ENCODE measurements at places on chromosomes 7 and 10.

DNA sequence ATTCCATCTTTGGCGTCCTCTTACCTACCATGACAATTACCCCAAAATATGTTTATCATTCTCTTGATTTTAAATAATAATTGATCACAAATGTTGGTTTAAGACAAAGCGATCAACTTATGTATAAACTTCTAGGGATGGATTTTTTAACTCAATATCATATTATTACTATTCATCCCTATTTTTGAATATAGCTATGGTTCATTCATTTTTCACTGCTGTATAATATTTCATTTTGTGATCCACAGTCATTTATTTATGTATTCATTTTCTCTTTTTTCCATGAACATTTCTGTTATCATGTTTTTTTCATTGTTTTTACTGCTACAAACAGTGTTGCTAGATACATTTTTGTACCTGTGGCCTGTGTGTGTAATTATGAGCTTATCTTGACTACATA, 61.3 kb upstream of the MET start:
- DNase-seq, result no peak

DNA sequence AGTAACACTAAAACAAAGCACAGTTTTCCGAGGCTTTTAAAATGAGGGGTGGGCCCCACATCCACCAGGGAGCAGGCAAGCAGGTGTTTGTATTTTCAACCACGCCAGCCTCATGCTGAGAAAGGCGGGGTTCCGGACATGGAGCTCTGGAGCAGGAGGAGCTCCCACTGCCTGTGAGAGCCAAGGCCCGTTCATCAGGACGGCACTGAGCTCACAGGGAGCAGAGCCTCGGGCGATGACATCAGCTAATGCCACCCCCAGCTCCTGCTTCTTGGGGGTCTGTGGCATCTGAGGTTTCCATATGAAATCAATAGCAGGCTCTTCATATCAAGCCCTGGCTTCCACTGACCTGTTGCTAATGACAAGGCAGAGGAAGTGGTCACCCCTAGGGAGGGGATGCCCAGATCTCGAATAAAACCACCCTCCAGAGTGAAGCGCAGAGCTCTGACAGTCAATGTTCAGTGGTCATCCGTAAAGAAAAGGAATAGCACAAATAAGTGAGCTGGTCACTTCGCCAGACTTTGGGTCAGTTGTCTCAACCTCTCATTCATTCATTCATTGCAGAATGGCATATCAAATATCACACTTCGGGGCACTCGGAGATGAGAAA, 89.1 kb downstream of the TNS3 start:
- DNase-seq, result no peak

DNA sequence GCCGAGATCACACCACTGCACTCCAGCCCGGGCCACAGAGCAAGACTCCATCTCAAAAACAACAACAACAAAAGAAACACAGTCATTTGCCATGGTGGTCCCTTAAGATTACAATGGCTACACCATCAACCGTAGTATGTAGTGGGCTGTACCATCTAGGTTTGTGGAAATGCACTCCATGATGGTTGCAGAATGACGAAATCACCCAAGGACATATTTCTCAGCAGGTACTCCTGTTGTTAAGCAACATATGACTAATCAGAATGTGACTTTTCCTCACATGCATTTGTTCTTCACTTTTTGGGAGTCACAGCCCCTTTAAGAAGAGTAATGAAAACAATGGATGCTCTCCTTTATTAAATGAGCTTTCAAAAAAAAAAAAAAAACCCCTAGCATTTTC, 11.0 kb downstream of the SVIL start:
- DNase-seq, result no peak

GRCh38 chr10:4653160-4653559, 172.8 kb upstream of the AKR1E2 start:
- no peak for DNase-seq

DNA sequence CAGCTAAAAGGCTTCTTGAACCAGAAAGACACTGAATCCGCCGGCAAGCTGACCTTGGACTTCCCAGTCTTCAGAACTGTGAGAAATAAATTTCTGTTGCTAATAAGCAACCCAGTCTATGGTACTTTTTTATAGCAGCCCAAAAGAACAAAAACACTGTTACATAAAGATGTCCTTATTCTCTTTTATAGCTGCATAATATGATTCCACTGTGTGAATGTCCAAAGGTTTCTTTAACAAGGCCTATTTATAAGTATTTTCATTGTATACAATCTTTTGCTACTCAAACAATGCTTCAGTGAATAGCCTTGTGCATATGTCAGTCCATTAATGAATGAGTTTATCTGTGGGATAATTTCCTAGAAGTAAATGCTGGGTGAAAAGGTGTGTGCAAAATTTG, 190.8 kb upstream of the INHBA start:
- DNase-seq, result no peak

DNA sequence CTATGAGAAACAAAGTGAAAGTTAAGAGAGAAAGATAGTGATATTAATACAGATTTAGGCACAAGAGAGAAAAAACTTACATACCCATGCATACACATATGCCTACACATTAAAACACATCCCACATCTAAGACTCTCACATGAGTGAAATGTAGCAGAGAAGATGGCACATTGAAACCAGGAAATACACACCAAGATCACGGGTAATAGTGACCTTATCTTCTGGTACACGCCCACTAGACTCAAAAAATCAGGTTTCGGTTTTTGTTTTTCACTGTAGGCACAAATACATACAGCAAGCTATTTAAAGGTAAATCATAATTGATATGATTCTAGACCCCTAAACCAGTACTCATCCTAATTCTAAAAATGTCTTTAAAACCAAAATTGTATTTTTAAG, 225.2 kb upstream of the TAC1 start:
- DNase-seq, result no peak

GRCh38 chr7:44995555-44996493, 4.2 kb upstream of the CCM2 start:
- DNase-seq, result no peak

GRCh38 chr10:70937661-70938060, 49.3 kb upstream of the PCBD1 start:
- no peak for DNase-seq

- DNase-seq, result no peak
These were observed 2.3 kb downstream of the ZNF282 start for GRCh38 chr7:149197675-149198074.

- no peak for DNase-seq
These were observed 354.8 kb upstream of the SEMA3A start for GRCh38 chr7:84549409-84549808.

DNA sequence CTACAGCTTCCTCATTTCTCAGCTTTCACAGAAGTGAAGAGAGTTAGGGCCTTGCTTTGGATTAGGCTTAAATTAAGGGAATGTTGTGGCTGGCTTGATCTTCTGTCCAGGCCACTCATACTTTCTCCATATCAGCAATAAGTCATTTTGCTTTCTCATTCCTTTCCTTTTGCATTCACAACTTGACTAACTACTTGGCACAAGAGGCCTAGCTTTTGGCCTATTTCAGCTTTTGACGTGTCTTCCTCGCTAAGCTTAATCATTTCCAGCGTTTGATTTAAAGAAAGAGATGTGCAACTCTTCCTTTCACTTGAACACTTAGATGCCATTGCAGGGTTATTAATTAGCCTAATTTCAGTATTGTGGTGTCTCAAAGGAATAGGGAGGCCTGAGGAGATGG, 712.0 kb downstream of the INHBA start:
- DNase-seq, result no peak

- no peak for DNase-seq
These were observed 113.4 kb upstream of the SVIL start for GRCh38 chr10:29748109-29748650.

DNA sequence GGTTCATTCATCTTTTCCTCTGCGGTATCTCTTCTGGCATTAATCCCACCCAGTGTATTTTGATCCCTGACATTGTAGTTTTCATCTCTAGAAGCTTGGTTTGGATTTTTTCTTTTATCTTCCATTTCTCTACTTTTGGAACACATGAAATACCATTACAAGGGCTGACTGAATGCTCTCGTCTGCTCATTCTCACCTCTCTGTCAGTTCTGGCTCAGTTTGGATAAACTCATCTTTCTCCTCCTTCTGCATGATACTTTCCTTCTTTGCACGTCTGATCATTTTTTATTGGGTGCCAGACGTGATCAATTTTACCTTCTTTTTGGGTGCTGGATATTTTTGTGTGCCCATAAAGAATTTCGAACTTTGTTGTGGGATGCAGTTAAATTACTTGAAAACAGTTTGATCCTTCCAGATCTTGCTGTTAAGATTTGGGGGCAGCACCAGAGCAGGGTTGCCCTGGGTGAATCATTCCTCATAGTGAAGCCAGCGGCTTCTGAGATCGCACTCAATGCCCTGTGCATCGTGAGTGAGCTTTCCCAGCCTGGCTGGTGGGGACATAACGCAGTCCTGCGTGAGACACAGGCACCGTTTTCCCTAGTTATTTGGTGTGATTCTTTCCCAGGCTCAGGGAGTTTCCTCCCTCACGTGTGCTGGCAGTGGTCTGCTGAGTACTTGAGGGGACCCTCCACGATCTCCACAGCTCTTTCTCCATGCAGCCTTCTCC, 53.8 kb downstream of the LHPP start:
- DNase-seq, result no peak

DNA sequence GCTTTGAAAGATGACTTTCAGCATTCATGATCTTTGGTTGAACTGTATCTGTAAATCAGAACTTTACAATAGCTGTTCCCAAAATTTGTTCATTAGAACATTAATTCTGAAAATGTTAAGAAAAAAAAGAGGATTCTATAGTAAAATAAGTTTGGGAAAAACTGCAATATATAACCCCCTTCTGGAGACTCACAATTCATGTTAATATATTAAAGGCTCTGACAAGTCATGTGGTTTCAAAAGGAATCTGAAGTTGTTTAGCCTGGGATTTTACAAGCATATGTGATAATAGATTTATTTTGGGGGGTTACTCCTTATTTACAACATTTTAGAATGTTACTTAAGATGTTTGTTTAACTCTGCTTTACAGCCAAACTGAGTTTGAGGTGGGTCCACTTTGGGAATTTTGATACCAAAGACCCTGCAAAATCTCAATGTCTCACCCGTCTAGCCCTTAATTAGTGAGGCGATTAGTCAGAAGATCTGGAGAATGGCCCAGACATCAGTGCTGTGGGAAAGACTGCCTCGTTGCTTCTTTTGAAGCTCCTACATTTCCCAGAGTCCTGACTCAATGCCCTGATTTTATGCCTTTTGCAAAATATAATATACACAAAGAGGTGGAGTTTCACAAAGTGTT, 40.0 kb downstream of the CDK1 start:
- no peak for DNase-seq

- DNase-seq, result no peak
These were observed 24.6 kb downstream of the ARHGAP22 start for GRCh38 chr10:48580236-48580635.

- no peak for DNase-seq
These were observed 313.1 kb upstream of the RNF32 start for GRCh38 chr7:156327474-156327873.

DNA sequence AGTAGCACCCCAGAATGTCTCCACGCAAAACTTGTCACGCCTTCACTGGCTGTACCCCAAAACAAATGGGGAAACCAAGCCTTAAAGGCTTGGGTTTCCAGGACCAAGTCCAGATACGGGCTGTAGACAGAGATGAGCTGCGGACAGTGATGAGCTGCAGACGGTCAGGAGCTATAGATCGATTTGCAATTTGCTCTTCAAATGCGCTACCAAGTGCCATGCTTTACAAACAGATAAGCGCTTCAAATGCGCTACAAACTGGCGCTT, 658 bp upstream of the SGCE start:
- no peak for DNase-seq

DNA sequence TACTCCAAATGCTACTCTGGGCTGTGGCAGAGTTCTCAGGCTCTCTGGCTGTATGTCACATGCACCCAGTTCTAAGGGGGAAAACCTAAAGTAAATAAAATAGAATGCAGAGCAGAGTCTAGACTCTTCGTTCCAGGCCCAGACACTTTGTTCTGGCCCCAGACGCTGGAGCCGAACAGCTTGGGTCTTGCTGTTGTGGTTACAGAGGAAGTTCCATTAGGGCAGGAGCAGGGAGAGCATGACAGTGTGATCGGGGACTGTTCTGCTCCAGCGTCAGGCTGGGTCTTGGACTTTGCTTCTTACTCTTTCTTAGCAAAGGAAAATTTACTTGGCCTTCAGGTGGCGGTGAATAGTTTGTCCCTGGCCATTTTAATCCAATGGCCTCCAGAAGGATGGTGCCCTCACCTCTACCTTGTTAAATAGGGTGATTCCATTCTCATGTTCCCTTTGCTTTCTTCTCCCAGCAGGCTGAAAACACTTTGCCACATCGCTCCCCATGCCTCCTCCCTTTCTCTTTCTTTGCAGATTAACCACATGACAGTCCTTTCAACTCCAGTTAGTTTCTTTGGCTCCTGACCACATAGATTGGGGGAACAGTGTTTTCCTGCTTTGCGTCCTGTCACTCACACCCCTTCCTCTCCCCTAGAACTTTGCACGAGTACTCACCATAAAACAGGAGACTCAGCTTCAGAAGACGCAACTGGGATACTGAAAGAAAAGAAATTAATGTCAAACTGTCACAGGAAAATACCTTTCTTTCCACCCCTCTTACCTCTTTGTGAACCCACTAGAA, 730.8 kb downstream of the SUGCT start:
- DNase-seq, result no peak

DNA sequence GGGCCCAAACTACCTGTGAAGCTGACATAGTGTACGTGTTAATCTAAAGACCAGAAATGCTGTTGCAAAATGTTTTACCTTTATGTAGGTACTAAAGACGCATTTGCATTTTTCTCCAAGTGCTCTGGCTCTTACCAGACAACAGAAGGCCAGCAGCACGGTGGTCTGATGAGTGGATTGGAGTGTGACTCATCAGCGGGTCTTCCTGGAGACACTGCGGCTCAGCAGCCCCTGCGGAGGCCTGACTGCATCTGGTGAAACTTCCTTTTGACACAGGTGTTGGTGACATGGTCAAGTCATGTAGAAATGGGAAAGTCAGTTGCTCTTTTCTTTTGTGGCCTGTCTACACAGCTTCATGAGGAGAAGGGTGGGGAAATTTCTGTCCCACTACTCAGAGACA, 723.6 kb downstream of the INHBA start:
- no peak for DNase-seq

GRCh38 chr10:113399065-113399464, 153.8 kb upstream of the HABP2 start:
- DNase-seq, result no peak

GRCh38 chr10:43026039-43026973, 50.6 kb upstream of the RET start:
- DNase-seq, result no peak

GRCh38 chr7:120973849-120974248, 14.7 kb upstream of the CPED1 start:
- no peak for DNase-seq

DNA sequence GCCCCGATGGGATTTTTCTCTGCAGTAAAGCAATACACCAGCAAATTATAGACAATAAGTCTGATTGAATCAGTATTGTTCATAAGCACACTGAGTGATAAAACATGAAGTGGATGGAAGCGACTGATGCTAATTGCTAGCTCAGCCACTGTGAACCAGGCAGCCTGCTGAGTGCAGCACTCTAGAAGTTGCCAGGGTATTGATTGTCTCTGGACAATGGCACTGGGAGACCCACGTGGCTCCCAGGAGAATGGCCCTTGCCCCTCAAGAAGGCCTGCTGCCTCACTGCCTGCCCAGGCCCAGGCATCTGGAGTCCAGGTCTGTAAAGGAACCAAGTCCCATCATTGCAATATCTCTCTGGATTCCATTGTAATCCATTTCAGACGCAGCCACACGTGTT, 80.4 kb upstream of the TCERG1L start:
- no peak for DNase-seq

All from hematopoietic multipotent progenitor cell treated with erythropoietin and hydrocortisone succinate and interleukin-3 and kit ligand, for 8 days (in vitro differentiated cells).